ENCODE measurements at places on chromosomes 5 and 9.

DNA sequence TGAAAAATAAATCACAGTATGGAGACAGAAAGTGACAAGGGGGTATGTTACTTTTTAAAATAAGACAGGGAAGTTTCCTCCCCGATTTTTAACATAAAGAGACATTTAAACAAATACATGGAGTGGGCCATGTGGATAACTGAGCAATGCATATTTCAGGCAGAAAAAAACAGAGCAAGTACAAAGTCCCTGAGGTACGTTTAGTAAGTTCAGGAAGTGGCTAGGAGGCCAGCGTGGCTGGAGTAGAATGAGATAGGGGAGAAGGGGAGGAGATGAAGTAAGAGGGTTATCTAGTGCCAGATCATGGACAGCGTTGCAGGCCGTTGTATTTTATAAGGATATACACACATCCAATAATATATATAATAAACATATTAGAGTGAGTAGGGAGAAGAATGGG is 84.2 kb upstream of the ELL2 start:
- no peak for DNase-seq

DNA sequence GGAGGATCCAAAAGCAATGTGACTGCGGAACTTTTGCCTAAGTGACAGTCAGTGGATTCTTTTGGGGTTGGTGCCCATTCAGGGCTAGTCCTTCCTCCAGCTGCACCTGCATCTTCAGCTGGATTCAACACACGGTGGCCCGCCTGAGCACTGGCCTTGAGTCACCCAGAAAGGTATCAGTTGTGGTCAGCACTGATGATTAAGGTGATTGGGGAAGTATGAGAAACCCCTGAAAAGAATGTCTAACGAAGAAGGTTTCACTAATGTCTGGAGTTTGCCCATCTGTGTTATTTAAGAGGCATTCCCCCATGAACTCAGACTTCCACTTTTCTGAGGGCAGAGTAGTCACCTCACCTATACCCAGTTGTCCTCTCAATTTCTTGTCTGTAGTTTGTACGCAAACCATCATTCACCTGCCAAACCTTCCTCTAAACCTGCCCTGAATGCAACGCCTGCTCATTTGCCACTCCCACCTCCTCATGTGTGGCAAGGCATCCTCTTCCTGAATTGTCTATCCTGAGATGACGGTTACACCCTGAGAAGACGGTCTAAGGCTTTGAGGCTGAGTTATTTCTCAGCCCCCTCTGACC is 27.2 kb downstream of the CSF2 start:
- DNase-seq: no peak

GRCh38 chr9:105064248-105065097 is 136.5 kb upstream of the ABCA1 start:
- peak; percentile 85 for DNase-seq

GRCh38 chr9:134514503-134514902 is 127.1 kb upstream of the COL5A1 start:
- no peak for DNase-seq

GRCh38 chr5:106415541-106415940 is 1255.2 kb downstream of the EFNA5 start:
- DNase-seq: peak; percentile 93

GRCh38 chr9:104319685-104320084 is 184.4 kb upstream of the OR13F1 start:
- DNase-seq: no peak

DNA sequence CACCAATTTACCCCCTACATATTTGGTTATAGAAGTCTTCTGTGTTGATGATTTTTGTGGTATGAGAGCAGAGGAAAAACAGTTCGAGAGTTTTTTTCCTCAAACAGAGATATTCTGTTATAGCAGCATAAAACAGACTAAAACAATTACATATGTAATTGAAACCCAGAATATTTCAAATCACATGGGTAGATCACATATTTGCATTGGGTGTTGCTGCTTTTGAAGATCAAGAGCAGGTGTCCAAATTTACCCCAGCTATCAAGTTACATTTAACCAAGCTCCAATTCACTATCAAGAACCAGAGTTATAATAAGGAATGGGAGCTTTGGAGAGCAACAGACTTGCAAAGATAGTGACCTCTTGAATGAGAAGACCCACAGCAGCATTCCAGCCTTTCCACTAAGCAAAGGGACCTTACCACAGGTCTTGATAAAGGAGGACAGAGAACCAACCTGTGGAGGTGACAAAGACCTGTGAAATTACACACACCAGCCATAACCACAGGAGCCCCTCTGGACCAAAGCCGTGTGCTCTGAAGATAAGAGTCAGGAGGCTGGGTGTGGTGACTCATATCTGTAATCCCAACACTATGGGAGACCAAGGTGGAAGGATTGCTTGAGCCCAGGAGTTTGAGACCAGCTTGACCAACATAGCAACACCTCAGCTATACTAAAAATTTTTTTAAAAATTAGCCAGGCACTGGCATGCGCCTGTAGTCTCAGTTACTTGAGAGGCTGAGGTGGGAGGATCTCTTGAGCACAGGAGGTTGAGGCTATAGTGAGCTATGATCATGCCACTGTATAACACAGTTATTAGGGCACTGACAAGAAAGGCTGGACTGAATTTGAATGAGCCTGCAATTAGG is 4.0 kb upstream of the CCL28 start:
- no peak for DNase-seq

DNA sequence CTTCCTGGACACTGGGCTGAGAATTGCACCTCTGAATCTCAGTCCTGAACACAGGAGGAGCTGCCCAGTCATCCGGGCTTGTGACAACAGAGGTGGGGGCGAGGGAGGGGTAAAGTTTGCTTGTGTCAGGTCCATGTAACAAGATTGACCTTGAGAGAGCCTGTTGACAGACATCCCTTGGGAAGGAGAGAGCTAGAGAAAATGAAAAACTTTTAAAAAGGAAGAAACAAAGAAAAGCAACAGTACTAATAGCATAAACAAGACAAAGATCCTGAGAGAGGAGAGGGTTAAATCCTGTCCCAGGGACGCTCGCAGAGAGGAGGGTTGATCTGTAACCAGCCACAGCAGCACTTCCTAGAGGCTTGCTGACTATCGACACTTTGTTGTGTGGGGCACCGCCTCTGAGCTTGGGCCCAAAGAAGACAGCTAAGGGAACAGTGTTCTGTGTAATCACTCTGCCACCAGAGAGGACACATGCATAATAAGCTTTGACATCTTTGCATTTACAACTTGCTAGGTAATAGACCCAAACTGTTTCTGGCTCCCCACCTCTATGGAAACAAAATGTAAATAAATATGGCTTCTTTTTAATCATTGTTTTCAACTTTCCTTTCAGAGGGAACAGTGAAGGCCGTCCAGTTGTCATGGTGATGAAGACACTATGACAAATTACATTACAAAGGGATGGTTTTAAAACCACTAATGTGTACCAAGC is 363.7 kb downstream of the CSNK1G3 start:
- no peak for DNase-seq

GRCh38 chr9:85523202-85523601 is 218.6 kb downstream of the AGTPBP1 start:
- no peak for DNase-seq

GRCh38 chr5:20041326-20042274 is 53.6 kb upstream of the CDH18 start:
- no peak for DNase-seq

DNA sequence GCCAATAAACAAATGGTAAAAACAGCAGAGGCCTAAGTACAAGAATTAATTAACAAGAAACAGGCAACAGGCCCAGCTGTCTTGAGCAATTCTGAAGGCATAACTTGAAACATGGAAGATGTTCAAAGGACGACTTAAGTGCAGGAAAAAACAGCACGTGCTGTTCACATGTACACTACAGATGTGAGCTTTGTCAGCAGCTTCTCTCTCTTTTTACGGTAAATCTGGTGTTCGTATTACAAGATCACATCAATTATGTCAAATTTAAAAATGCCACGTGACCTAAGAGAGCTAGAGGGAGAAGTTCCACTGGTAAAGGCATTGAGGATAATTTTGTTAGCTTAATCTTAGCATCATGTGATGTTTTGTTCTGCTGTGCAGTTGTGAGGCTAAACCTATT is 281.1 kb downstream of the PSAT1 start:
- DNase-seq: no peak

DNA sequence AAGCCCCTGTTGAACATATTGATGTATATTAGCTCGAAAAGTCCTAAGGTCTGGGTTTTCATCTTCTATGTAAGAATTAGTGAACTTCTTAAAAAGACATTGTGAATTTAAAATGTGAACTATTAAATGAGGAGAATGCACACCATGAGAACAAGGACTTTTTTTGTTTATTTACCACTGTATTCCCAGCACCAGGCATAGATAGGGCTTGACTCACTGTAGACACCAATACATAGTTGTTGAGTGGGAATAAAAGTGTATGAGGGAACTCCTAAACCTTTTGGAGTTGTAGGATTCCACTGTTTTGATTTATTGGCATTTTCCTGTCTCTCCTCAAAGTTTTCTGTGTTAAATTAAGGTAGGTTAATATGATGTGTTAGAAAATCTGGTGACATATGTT is 40.3 kb downstream of the NNT start:
- DNase-seq: no peak

- DNase-seq: no peak
Measured at GRCh38 chr5:38579105-38579504, 22.7 kb upstream of the LIFR start.

DNA sequence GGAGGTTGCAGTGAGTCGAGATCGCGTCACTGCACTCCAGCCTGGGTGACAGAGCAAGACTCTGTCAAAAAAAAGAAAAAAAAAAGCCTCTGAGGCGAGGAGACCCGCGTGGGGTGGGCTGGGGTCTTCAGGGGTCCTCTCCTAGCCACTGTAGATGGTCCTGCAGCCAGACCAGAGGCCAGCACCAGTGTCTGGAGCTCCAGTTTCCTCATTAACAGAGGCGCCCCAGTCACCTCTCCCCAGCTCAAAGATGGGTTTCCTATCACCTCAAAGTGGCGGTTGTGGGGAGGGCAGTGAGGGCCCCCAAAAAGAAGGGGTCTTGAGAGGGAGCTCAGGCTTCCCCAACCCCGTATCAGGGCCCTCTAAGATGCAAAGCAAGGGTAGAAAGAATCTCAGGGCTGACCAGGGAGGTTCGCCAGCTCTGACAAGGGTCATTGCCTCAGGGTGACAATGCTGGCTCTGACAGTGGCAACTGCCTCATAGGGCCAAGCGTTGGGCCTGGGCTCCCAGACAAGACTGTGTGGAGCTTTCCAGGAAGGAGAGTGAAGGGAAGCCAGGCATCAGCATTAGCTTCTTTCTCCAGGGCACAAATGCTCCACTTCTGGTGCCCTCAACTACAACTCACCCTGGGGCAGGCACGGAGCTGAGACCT is 15.0 kb downstream of the STK10 start:
- no peak for DNase-seq

GRCh38 chr9:126363847-126364671 is 37.4 kb downstream of the MVB12B start:
- DNase-seq: no peak

- no peak for DNase-seq
Measured at GRCh38 chr9:92738661-92739081, 26.0 kb downstream of the BICD2 start.

GRCh38 chr5:132808866-132809265 is 4.2 kb upstream of the SOWAHA start:
- no peak for DNase-seq

- no peak for DNase-seq
Measured at GRCh38 chr5:33785571-33785970, 106.2 kb downstream of the ADAMTS12 start.

DNA sequence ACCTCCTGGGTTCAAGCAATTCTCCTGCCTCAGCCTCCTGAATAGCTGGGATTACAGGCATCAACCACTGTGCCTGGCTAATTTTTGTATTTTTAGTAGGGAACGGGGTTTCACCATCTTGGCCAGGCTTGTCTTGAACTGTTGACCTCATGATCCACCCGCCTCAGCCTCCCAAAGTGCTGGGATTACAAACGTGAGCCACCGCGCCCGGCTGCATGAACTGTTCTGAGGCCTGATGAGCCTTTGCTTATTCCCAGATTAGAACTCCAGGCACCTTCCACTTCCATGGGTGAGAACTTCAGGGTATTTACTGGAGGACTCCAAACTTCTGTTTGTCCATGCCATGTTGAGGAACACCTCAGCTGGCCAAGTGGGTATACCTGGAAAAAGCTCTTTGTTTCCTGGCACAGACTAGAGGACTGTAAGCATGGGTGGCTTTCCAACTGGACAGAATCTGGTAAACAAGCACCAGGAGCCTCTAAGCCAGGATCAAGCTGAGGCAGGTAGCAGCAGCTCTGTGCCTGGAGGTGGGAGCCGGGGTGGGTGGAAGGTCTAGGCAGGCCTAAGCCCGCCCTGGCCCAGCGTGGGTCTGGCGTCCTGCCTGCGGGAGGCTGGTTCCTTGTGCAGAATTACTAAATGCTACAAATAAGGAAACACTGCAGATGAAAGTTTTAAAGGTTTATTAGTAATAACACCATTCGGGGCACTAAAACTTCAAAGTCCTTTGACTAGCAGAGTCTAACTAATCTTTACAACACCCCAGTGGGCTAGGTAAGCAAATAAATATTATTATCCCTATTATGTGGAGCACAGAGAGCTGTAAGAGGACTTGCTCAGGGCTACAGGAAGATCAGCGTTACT is 78.4 kb downstream of the SEMA5A start:
- DNase-seq: no peak

GRCh38 chr5:6745706-6746222 is 32.5 kb downstream of the TENT4A start:
- DNase-seq: peak; percentile 16

DNA sequence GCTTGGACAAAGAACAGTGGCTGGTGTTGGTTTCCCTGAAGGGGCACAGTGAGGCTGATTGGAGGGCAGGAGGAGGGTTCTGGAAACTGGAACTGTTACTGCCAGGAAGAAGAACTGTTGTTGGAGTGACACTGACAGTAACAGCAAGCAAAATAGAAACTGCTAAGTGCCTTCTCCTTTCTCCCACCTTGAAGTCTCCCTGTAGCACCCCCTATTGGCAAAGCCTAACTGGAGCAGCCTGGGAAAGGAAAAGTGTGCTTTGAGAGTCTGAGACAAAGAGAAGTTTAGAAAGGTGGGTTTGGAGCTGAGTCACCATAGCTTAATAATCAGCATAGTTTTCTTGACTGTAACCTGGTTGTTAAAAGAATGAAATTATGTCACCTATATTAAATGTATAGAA is 2.5 kb upstream of the TMEM174 start:
- DNase-seq: no peak

- no peak for DNase-seq
Measured at GRCh38 chr5:89087551-89088318, 204.8 kb upstream of the MEF2C start.

Measured in fibroblast of skin of left biceps (primary cell).